MCF 10A (cell line): ENCODE measurements at places on chromosomes 4 and X.

DNA sequence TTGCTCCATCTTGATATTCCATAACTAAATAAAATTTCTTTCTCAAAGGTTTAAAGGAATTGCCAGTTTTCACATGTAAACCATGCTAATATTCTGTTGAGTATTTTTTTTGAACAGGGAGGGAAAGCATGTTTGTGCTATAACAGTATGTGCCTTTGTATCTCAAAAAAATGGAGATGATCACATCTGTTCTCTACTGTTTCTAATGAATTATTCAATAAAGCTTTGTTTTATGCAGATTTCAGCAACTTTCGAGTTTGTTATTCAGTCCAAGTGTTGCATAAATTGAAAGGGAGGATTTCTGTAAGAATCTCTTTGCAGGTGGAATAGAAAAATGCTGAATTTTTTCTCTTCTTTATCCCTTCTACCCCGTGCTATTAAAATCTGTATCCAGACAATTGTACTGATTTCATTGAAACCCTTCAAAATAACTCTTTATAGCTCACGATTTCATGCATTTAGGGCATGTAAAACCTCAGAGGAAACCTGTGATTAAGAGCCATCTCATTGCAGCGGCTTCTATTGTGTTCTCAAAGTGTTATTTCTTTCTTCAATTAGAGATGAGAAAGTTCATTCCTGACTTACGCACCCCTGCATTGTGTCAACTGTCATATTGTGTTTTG is 42.1 kb downstream of the NEIL3 start:
- no peak for DNase-seq

GRCh38 chr4:100340512-100341485 is 150.5 kb upstream of the DDIT4L start:
- DNase-seq: no peak

DNA sequence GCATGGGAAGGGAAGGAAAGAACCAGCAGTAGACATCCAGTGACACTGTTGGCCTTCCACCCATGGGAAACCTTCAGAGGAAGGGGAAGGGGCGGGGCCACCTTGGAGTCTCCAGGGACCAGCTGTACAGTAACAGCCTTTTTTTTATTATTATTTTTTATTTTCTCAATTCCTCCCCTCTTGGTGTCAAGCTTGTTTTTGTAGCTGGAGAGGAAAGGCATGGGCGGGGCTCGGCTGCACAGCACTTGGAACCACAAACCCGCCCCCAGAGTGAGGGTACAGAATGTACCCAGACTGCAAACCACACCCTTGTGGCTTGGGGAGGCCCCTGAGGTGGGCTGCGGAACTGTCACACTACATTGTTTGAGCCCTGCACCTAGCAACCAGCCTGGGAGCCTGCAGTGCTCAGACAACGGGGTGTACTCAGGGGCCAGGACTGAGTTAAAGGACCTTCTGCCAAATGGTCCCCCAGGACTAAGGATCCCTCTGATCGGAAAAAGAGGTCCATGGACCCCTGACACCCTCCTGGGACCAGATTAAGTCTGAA is 45.7 kb downstream of the PRPS1 start:
- DNase-seq: peak; percentile 89

DNA sequence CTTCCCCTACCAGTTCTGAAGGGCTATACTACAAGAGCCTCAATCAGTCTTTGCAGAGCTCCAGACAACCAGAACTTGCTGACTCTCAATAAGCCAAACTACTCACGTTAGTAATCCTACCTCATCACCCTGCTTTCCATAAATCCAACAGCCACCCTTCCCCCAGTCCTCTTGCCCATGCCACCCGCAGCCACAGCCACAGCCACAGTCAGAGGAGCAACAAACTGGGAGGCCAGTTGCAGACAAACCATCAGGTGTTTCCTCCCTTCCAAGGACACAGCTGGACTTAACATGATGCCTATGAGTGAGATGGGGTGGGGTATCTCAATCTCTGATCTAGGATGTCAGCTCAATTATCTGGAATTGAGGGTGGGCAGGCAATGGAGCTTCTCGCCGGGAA is 1.0 kb downstream of the GABRA3 start:
- no peak for DNase-seq

DNA sequence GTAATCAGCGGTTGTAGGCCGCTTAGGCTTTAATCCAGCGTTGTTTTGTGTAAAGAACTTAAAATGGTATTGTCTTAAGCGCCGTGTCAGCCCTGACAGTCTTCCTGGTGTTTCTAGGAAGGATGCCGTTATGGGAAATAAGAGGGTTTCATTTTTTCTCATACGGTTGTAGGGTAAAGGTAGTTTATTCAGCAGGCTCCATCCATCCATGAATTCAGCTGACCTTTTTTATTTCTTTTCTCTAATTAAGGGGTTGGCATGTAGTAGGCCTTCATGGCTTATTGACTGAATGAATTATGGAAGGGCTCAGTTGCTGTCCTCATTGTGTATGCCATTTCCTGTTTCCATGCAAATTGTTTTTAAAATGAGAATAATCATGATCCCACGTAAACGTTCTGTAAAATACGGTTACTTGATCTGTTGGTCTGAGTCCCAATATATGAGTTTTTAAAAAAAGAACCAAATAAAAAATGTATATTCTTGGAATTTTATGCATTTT is 693 bp downstream of the OCIAD1 start:
- DNase-seq: no peak

- DNase-seq: no peak
These were observed 150.3 kb downstream of the NHS start for GRCh38 chrX:17525266-17525665.

GRCh38 chr4:175970724-175971123 is 94.9 kb upstream of the WDR17 start:
- DNase-seq: no peak

DNA sequence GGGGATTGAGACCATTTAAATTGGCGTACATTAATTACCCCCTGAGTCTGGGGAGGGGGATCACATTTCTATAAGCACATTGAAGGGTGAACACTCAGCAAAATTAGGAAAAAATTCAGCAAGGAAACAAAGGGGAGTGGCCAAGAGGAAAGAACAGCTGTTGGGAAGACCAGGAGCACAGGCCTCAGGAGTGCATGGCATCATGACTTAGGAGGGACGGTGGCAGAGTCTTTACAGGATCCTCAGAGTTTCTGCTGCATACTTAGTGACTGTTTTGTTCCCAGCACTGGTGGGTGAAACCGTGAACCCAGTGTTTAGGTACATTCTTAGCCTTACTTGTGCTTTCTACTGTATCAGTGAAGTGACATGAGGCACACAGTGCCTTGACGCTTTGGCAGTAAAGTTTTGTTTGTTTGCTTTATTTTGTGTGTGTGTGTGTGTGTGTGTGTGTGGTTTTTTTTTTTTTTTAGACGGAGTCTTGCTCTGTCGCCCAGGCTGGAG is 121.3 kb downstream of the CBR4 start:
- no peak for DNase-seq

GRCh38 chr4:16626945-16627344 is 271.5 kb downstream of the LDB2 start:
- DNase-seq: peak; percentile 90

DNA sequence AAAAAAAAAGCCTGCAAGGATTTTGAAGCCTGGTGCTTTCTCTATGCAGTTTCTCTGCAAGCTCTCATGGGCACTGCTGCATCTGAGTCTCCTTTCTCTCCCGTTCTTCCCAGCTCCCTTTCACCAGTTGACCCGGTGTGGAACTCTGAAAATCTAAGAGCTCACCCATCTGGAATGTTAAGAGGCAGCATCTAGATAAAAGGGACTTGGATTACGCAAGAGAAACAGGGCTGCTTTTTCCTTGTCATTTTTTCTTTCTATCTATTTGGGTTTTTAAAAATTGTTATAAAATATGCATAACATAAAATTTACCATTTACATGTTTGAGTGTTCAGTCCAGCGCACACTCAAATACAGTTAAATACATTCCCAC is 95.2 kb upstream of the RPS6KA3 start:
- peak; percentile 16 for DNase-seq

GRCh38 chr4:2667428-2667827 is 88.7 kb downstream of the TNIP2 start:
- no peak for DNase-seq

- DNase-seq: peak; percentile 5
These were observed 125.8 kb upstream of the CLNK start for GRCh38 chr4:10810411-10810810.

DNA sequence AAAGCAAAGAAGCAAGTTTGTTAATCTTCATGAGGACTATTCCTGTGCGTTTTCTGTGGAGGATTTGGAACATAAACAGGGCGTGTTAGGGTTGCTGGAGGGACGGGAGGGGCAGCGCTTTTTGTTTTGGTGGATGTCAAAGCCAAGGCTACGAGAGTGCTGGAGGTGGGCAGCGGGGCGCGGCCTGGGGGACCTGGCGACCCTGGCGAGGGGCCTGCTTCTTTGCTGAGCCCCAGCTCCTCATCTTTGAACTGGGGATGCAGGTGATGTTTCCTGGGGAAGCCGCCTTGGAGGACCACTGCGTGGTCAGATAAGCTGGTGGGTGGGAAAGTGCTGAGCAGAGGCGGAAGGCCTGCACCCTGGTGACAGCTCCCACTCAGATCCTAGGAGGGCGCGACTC is 55.2 kb downstream of the SORCS2 start:
- DNase-seq: no peak

- no peak for DNase-seq
These were observed 87.2 kb upstream of the PDE5A start for GRCh38 chr4:119715490-119716445.

DNA sequence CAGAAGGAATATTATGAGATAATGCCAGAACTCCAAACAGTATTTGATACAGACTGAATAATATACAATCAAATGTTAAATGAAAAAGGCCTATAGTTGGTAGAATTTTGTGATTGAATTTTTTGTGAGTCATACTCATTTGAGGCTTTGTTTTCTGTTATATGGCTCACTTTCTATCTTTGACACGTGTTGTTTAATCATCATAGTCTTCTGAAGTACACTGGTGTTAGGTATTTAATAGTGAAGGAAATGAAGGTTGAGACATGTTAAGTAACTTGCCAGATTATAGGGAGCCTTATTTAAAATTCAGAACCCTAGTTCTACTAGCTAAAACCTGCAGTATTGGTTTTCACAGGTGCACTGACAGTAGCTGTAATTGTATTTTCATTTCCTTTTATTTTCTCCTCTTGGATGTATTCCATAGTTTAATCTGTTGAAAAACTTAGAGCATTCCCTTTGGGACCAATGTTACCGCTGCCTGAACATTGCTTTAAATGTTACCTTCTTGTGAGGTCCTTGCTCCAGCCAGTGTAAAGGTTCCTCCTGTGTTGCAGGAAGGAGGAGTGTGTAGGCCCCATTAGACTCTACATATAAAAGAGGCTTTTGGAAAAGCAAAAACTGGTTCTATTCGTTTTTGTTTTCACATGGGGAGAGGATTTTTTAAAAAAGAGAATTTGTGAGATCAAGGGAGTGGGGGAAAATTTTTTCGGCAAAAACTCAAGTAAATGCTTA is 224.1 kb downstream of the ARHGAP10 start:
- DNase-seq: no peak

DNA sequence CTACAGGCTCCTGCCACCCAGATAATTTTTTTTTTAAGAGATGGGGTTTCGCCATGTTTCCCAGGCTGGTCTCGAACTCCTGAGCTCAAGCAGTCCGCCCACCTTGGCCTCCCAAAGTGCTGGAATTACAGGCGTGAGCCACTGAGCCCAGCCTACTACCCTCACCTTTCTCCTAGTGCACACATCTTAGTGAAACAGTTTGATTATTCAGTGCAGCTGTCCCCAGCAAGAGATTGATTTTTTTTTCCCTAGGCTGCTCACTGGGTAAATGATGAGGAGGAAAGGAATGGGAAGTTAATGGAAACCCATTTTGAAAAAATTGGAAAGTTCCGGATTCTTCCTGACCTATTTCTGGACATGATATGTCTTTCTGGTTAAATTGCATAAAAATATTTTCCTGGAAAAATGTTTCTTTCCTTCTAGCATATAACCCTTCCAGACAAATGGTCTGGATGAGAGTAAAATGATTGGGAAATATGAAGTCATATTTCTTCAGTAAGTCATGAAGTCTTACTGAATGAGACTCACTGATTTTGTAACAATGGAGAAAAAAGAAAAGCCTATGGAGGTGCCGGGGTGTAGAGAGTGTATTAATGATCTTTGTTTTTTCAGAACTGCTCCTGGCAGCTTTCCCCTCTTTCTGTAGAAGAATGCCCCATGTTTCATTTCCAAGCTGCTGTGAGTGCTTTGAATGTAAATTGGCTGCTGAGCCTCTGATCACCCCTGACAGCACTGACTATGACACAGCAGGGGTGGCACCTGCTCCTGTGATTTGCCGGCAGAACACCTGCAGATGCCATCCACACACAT is 19.5 kb upstream of the ZNF41 start:
- peak; percentile 59 for DNase-seq

GRCh38 chrX:145199078-145199477 is 48.2 kb upstream of the SPANXN1 start:
- no peak for DNase-seq

DNA sequence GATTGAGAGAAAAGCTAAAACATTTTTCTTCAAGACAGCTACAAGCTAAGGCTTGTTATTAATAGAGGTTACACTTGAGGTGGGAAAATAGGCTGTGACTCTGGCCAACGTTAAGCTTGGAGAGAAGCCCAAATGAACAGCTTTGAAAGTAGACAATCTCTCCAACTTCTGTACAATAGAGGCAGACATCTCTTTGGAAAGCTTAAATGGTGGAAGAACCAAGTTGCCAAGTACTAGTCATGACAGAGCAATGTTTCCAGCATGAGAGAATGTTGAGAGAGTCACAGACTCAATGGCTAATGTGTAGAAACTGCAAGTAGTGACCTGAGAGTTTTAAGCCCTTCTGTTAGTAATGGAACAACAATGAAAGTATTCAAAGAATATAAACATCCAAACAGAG is 298.1 kb downstream of the INPP4B start:
- DNase-seq: no peak

GRCh38 chr4:151850791-151851213 is 90.0 kb upstream of the GATB start:
- peak; percentile 10 for DNase-seq

DNA sequence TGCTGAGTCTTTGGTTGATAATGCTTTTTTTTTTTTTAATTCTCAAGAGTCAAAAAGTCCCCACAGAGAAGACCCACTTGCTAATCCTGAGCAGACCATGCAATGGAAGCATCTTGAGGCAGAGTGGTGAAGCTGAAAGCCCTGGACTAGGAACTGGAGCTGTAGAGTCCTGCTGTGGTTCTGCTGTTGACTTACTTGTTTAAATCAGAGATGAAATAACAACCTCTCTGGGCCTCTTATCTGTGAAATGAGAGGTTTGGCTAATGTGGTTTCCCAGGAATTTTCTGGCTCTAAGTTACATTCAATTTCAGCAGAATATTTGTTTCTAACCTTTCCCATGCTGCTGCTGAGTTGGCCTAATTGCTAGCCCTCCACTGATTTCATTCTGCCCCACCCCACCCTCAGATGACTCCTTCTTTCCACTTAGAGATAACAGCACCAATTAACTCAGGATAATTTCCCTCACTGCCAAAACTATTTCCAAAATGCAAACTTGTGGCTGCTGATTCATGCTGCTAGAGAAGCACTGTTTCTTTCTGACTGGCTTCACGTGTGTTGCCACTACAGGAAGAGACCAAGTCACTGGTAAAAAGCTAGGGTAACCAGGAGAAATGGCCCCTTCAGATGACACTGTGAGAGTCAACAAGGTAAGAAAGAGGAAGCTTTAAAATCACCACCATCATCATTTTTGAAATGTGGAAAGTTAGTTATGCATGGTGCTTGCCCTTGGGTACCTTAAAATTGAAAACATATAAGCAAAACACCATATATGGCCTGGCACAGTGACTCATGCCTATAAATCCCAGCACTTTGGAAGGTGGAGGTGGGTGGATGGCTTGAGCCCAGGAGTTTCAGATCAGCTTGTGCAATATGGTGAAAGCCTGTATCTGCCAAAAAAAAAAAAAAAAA is 326.4 kb downstream of the DCHS2 start:
- DNase-seq: peak; percentile 93
